ENCODE measurements at places on chromosomes 5 and 9. TPM values are rescaled to one million over a fixed set of nuclear protein-coding genes. Genes with fewer than 3 reads are reported as not detected.
A peak's percentile ranks its signal among the peaks of the same experiment; 100 is the strongest.

DNA sequence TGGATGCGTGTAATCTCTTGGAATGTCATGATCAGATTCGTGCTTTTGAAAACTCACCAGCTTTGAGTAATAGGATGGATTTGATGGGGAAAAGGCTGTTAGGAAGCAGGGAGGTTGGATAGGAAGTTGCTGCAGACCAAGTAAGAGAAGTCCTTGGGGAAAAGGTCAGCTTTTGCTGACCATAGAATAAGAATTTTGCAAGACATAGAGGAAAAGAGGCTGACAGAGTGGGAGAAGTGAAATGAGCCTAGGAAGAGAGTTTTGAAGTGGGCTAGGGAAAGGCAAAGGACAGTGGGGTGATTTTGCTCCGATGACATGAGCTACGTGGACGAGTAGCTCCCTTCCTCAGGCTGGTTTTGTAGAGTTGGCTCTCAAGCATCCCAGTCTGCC lies 31.5 kb downstream of the RHOBTB3 start:
- no peak for DNase-seq
- no peak overlapping the region for H3K27ac ChIP-seq
- peaks cover 13% of the 10 kb centered on the region for H3K27me3 ChIP-seq
- peaks cover 30% of the 10 kb centered on the region for H3K4me1 ChIP-seq

DNA sequence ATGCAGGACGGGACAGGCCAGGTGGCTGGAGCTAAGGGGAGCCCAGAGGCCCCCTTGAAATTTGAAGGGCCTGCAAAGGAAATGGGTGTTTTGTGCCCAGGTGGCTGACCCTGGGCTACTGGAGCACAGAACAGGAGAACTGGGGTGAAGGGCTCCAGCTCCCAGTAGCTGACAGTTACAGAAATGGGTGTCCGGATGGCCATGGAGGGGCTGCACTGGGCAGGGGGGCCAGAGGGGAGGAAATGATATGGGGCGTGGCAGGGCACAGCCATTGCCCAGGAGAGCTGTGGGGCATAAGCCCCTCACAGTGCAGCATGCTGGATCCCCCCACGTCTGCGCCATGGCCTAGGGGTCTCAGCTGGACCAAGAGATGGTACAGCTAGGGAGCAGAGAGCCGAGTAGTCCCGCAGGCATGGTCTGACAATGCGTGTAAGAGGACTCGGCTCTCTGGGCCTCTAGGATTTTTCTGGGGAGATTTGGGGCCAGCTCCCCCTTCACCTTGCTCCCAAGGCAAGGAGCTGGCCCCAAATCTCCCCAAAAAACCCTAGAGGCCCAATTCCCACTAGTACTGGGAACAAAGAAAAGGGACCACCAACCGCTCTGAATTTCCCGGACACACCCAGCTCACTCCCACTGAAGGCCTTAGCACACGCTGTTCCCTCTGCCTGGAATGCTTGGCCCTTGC lies 7.9 kb upstream of the CARD19 start:
- H3K36me3 ChIP-seq: peaks cover 77% of the 10 kb centered on the region
- no peaks in the 10 kb centered on the region for H3K27me3 ChIP-seq
- peaks cover 51% of the 10 kb centered on the region for H3K4me1 ChIP-seq
- no peak overlapping the region for H3K27ac ChIP-seq
- H3K4me3 ChIP-seq: no peak overlapping the region
- DNase-seq: peak; percentile 33

GRCh38 chr9:96686638-96687335 lies 31.7 kb upstream of the PRXL2C start:
- H3K4me1 ChIP-seq: peaks cover 6% of the 10 kb centered on the region
- H3K27ac ChIP-seq: peak overlapping the region; percentile 17
- H3K27me3 ChIP-seq: peaks cover 6% of the 10 kb centered on the region
- no peaks in the 10 kb centered on the region for H3K36me3 ChIP-seq

The CAVIN4 gene
- total RNA-seq: 0.29 TPM

The SPINK9 gene
- not detected for total RNA-seq

GRCh38 chr9:113589890-113590289 lies 126.4 kb downstream of the RGS3 start:
- peak overlapping the region; percentile 58 for H3K27ac ChIP-seq
- DNase-seq: no peak
- H3K4me1 ChIP-seq: peaks cover 42% of the 10 kb centered on the region
- no peaks in the 10 kb centered on the region for H3K27me3 ChIP-seq
- no peak overlapping the region for H3K4me3 ChIP-seq

The LRRC26 gene
- total RNA-seq: 0.30 TPM

All from activated CD8-positive, alpha-beta memory T cell treated with anti-CD3 and anti-CD28 coated beads, Interleukin-2, amount 10 ng/mL, durations not matched to agents 7 days and 5 days (primary cell).